Adipocyte (in vitro differentiated cells): ENCODE measurements at places on chromosomes 1 and 21.

- DNase-seq, result no peak
These were observed 8.3 kb upstream of the PTCH2 start for GRCh38 chr1:44851308-44851707.

GRCh38 chr1:5836776-5837440, 155.3 kb downstream of the NPHP4 start:
- DNase-seq, result no peak

- DNase-seq, result no peak
These were observed 1.4 kb upstream of the USP1 start for GRCh38 chr1:62435231-62436038.

DNA sequence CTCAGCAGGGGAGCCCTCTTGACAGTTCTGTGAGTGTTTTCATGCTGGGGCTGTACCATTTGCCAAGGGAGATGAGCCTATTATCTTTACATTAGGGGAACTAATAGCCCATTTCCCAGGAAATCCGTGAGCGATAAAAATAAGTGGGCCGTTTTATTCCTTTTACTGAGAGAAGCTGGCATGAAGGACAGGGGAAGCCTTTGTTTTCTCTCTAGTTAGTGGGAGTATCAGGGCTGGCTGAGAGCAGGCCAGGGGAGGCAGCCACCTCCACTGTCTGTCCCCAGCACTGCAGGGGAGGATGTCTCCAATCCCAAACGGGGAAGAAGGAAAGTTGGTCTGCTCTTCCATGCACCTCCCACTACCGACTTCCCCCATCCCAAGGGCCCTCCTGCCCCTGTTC, 2.5 kb downstream of the UBL4B start:
- DNase-seq, result no peak

GRCh38 chr21:27315373-27315772, 348.5 kb upstream of the ADAMTS5 start:
- DNase-seq, result no peak

DNA sequence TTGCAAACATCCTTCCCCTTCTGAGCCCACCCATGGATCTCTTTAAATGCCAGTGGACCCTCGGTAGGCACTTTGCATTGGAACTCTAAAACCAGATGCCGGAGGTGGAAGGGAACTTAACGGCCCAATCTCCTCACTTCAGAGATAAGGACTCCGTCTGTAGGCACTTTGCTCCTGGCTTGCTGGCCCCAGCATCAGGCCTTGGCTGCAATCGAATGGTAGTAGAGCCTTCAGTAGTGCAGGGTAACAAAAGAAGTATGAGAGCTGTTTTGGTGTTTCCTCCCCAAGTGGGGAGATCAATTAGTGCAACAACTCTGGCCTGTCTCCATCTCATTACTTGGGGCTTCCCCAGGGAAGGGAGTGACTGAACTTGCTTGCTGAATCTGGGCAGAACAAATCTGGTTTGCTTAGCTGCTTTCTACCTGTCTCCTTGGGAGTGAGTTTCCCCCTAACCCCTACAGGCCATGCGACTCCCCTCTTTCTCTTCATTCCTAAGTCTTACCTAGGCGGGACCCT, 70.8 kb downstream of the TENT5C start:
- no peak for DNase-seq

GRCh38 chr21:39441502-39442475, 3.8 kb downstream of the LCA5L start:
- peak; percentile 76 for DNase-seq

DNA sequence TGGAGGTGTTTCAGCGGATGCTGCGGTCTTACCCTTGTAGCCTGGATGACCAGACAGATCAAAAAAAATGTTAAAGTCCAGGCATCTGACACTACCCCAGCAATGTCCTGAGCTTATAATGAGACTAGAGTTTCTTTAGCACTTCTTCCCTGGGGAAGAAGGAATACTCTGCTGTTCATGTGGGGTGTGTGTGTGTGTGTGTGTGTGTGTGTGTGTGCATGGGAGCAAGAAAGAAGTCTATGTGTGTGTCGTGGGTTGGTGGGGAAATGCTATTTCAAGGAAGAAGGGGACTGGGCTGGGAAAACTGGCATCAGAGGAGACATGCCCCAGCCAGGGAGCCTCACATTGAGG, 3.0 kb upstream of the RASSF5 start:
- no peak for DNase-seq

- no peak for DNase-seq
These were observed 1352.9 kb downstream of the NCAM2 start for GRCh38 chr21:22351076-22351475.

- peak; percentile 1 for DNase-seq
These were observed 216.6 kb upstream of the ZP4 start for GRCh38 chr1:238107322-238107721.

- no peak for DNase-seq
These were observed 1.8 kb downstream of the C2CD4D start for GRCh38 chr1:151837884-151838221.

DNA sequence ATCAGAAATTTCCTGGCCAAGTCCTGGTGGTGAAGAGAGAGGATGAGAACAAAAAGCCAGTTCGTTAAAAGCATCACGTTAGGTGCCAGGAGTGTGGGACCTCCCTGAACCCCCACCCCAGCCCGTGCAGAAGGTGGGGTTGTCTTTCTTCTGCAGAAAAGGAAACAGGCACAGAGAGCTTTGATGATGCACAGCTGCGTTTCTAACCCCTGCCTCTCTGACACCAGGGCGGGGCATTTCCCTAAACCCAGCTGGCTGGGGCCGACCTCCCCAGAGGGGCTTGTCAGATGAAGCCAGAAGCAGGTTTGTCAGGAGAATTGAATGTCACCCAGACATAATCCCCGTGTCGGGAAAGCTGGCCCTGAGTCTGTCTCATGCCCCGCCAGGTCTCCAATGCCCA, 189.3 kb upstream of the EDN2 start:
- DNase-seq, result no peak

DNA sequence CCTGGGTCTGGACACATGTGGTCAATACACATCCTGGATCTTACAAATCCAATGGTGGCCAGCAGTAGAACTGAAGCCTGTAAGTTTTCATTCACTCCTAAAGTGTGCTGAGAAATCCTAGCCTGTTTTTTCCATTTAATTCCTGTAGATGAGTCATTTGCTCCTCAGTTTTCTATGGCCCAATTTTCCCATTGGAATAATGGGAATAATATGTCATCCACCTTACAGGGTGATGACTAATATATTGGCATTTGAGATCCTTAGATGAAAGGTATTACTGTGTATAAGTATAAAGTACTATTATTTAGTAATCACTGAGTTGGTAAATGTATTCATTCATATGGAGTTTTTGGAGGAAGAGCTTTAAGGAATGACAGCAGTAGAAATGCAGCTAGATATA, 89.7 kb upstream of the ADAR start:
- DNase-seq, result no peak

- DNase-seq, result peak; percentile 61
These were observed 358.4 kb upstream of the ST6GALNAC5 start for GRCh38 chr1:76508871-76509270.

DNA sequence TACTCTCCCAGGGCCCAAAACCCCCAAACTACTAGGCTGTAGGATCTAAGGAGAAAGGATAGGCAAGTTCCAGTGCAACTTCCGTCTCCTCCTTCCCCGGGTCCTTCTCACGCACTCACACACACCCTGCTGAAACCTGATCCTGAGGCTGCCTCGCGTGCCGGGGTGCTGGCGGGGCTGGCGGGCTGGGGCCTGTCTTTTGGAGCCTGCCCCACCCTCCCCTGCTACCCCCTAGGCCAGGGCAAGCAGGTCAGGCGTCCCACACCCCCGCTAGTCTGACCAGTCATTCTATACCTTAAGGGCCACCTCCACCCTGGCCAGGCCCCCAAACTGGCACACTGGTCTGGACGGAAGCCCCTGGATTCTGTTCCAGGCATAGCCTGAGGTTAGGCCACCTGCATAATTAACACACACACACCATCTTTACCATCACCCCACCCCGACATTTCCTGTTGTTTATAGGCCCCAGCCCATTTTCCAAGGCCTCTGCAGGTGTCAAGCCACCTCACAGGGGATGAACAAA, 48.3 kb upstream of the ARTN start:
- DNase-seq, result no peak

DNA sequence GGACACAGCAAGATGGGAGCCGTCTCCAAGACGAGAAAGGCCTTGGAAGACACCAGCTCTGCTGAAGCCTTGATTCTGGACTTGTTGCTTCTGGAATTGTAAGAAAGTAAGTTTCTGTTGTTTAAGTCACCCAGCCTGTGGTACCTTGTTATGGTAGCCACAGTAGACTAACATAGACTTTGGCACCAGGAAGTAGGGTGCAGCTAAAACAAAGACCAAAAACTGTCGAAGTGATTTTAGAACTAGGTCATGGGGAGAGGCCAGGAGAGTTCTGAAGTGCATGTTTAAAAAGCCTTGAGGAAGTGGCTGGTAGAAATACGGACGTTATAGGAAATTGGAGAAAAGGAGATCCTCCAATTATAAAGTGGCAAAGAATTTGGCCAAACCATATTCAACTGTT, 28.5 kb downstream of the ZNF496 start:
- DNase-seq, result no peak

GRCh38 chr1:174005032-174005431, 17.1 kb downstream of the RC3H1 start:
- peak; percentile 63 for DNase-seq

- no peak for DNase-seq
These were observed 2.5 kb downstream of the S100A9 start for GRCh38 chr1:153360190-153360589.

DNA sequence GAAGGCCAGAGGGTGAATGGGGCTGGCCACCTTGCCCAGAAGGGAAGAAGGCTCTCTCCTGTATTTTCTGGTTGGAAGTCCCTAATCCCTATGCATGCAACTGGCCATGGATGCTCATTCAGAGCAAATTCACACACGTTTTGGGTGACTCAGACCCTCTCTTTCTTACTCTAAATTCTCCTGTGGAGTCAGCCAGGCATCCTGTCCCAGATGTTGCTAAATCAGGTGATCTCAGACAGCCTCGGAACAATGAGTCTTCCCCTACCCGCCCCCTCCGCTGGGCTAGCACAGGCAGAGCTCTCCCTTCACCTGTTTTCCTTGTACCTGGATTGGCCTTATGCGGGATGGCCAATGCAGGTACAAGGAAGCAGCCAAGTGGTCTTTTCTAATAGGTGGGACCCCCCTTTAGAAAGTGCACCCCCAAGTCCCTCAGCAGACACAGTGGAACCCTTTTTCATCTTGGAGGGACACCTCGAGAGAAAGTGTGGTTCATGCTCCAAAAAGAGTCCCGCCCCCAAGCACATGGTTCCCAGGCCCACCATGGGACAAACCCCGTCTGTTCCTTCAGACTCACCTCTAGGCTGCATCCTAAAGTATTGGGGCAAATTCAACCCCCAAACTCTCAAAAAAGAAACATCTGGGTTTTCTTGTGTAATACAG, 8.6 kb downstream of the S100A6 start:
- no peak for DNase-seq

- DNase-seq, result no peak
These were observed 84.8 kb upstream of the ZC3H11B start for GRCh38 chr1:219697682-219698081.

- DNase-seq, result no peak
These were observed 3.2 kb downstream of the RAP1GAP start for GRCh38 chr1:21665711-21666575.

- peak; percentile 14 for DNase-seq
These were observed 97.1 kb downstream of the ARHGEF10L start for GRCh38 chr1:17636612-17637011.

GRCh38 chr1:174874331-174875053, 125.3 kb upstream of the CACYBP start:
- no peak for DNase-seq

GRCh38 chr1:158396646-158397045, 2.6 kb downstream of the OR10T2 start:
- DNase-seq, result no peak

DNA sequence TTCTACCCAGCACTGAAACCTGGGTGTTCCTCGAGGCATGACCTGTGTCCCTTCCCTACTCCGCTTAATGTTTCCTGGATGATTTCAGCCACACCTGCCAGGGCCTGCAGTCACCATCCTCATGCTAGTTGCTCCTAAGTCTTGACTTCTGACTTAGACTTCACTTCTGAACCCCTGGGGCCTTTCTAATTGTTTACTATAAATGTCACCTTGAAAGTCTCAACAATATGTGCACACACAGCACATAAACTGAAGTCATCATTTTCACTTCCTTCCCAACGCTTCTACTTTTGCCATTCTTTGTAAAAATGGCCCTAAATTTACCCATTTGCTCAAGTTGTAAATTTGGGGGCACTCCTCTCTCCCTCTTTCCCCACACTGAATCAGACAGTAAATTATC, 141.1 kb downstream of the DYRK1A start:
- DNase-seq, result no peak

GRCh38 chr1:38929054-38929453, 12.6 kb downstream of the RHBDL2 start:
- DNase-seq, result no peak

- no peak for DNase-seq
These were observed 24.5 kb downstream of the RAB7B start for GRCh38 chr1:205978676-205979075.

DNA sequence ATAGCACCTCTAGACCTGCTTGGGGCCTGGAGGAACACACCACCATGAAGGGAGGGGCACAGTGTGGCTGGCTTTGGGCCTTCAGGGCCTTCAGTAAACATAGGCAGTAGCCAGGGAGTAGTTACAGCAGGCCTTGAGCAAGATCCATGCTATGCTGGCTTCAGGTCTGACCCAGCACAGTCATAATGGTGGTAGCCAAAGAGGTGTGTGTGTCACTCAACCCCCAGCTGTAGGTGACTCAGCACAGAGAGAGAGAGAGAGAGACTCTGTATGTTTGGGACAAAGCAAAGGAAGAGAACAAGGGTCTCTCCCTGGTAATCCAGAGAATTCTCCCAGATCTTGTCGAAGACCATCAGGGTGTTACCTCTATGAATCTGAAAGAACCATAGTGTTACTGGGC, 250.5 kb upstream of the PKN2 start:
- DNase-seq, result no peak

DNA sequence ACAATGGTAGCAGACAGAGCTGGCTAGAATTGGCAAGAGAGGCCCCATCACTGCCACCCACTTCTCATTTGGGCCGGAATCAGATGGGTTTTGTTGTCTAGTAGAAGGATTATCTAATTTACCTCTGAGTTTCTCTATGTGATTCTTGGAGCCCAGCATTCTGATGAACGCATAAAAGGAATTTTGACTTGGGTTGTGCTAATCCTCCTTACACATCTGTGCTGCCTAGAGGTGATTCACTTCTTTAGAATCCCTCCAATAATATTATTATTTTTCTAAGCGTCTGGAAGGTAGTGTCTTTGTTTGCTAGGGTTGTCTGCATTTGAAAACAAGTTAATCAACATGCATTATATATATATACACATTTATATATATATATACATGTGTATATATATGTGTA, 118.1 kb downstream of the RUNX1 start:
- DNase-seq, result peak; percentile 45

GRCh38 chr21:42154237-42155044, 64.5 kb upstream of the ABCG1 start:
- DNase-seq, result no peak

DNA sequence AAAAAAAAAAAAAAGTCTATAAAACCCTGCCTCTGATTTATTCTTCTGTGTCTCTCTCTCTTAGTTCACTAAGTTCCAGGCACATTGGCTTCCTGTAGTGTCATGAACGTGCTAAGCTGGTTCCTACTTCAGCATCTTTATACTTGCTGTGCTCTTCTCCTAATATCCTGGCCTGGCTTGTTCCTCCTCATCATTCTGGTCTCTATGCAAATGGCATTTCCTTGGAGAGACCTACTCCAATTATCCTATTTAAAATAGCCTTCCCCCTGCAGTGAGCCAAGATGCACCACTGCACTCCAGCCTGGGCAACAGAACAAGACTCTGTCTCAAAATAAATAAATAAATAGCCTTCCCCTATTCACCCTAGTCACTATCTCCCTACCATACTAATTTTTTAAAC, 9.7 kb upstream of the CLCC1 start:
- no peak for DNase-seq

GRCh38 chr1:158176399-158176798, 4.3 kb upstream of the CD1D start:
- no peak for DNase-seq
